SK-N-MC (cell line): ENCODE measurements at places on chromosomes 1 and 21.

GRCh38 chr1:245873883-245874671 lies 633.0 kb downstream of the SMYD3 start:
- DNase-seq: no peak

GRCh38 chr1:161913482-161914140 lies 110.1 kb downstream of the OLFML2B start:
- DNase-seq: no peak

DNA sequence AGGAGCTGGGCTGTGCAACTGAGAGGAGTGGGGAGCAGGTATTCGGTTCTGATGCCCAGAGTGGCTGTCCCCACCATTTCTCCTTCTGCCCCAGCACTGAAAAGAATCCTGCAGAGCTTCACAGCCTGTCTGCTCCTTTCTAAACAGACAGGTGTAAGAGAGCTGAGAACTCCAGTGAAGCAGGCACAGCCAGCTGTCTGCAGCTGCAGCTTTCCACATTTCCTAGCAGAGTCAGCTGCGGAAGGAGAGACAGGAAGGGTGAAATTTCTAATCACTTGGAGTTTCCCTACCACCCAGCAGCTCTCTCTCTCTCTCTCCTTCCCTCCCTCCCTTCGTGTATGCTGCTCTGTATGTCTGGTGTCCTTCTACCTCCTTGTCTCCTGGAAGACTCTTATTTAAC lies 40.5 kb upstream of the GJB5 start:
- DNase-seq: no peak

DNA sequence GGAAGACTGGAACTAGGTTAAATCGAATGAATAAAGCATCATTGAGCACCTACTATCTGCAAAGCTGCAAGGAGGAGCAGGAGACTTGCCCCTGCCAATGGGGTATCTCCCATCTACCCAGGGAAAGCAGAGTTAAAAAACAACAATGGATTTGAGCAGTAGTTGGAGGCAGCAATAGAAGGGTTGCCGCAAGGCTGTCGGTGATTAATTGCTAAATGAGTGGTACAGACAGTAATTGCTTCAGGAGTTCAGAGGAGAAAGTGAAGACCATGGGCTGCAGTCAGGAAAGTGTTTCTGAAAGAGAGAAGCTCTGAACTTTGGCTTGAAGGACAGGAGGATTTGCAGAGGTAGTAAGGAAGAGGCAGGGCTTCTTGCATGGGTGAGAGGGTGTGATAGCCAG lies 152.9 kb downstream of the ACTL8 start:
- DNase-seq: no peak

DNA sequence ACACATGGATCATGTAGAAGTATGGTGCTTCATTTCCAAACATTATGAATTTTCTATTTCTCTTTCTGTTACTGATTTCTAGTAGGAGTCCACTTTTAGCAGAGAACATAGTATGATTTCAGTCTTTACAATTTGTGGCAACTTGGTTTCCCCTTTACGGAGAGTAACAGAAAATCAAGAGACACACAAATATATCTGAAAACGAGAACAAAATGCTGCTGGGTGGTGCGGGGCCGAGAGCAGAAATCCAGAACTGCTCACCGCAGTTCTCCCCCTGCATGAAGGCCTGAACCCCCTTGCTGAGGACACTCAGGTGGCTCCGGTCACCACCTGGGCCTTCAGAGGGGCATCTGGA lies 94.5 kb upstream of the FMN2 start:
- DNase-seq: no peak

- no peak for DNase-seq
Measured at GRCh38 chr1:97943354-97943753, 22.5 kb upstream of the DPYD start.

- DNase-seq: no peak
Measured at GRCh38 chr1:192506741-192507155, 68.8 kb upstream of the RGS1 start.

GRCh38 chr1:36522461-36523229 lies 39.9 kb upstream of the CSF3R start:
- DNase-seq: no peak

DNA sequence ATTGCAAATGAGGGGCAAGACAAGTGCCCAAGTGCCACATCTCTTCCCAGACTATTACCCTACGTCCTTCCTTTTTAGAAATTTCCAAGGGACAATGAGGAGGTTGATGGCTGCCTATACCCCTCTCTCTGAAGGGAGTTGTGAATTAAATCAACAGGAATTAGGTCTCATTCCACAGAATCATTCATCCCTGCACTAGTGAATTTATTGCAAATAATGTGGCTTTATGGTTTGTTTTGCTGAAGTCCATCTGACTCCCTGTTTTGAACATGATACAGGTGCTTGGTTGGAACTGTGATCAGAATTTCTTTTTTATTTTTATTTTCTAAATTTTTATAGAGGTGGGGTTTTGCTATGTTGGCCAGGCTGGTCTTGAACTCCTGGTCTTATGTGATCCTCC lies 34.3 kb upstream of the THEM4 start:
- DNase-seq: no peak

GRCh38 chr1:45009956-45010854 lies 919 bp downstream of the HECTD3 start:
- DNase-seq: no peak

DNA sequence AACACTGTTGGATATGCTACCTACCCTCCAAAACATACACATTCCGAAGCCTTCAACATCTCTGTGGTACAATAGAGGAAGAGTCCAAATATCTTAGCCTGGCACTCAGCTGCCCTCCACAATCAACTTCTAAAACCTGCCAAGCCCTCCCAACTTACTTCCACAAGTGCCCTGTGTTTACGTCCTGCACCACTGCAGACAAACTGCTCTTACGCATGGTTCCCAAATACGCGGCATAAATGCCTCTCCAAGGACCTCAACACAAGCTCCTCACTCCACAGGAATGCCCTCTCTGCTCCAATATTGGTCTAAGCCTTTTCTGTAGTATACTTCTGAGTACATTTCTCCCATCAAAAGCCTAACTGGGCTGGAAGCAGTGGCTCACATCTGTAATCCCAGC lies 6.8 kb downstream of the AK2 start:
- DNase-seq: no peak

- no peak for DNase-seq
Measured at GRCh38 chr1:54011316-54012007, 6.5 kb downstream of the LDLRAD1 start.

DNA sequence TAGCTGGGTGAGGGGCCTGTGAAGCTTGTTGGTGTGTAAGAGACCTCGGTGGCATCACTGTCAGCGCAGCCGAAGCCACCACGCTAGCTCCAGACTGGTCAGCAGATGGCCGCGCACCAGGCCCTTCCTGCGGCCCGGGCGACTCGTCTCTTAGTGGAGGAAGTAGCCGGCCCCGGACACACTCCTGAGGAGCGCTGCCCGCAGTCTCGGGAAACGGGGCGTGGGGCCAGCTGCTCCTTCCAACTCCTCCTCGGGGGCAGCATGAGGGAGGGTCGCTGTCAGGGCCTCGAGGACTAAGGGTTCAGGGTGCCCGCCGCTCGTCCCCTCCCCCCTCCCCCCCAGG lies 20.4 kb downstream of the H3-3A start:
- no peak for DNase-seq

- no peak for DNase-seq
Measured at GRCh38 chr1:45679123-45679522, 7.2 kb downstream of the GPBP1L1 start.

DNA sequence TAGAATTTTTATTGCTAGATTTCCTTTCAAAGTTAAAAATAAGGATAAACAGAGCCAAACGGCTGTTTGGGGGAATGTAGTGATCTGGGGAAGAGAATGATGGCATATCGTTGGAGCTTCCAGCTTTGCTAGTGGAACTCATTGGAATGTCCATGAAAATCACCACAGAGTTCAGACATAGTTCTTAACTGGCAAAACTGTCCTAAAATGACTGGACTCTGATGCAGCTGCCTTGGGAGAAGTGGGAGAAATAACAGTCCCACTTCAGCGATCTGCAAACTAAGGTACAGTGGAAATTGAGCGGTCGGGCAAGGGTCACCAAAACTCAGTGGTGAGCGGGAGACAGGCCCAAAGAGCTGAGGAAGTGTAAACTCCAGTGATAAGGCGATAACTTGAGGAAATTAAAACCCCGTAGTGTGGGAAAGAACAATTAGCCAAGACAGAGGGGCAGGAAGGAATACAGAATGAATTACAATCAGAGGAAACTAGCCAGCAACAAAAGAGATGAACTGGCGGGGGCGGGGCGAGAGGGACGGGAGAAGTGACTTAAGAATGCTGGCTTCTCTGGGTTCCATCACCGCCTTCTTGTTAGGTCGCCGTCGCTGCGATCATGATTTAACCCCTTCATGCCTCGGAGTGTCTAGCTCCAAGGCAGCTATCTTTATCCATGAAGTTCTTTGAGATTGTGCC lies 89.8 kb upstream of the ARHGAP29 start:
- no peak for DNase-seq

GRCh38 chr1:51691920-51692319 lies 75.0 kb downstream of the OSBPL9 start:
- DNase-seq: no peak

- no peak for DNase-seq
Measured at GRCh38 chr1:216261631-216262030, 161.6 kb downstream of the USH2A start.

GRCh38 chr1:178531887-178532286 lies 19.0 kb downstream of the TEX35 start:
- no peak for DNase-seq

DNA sequence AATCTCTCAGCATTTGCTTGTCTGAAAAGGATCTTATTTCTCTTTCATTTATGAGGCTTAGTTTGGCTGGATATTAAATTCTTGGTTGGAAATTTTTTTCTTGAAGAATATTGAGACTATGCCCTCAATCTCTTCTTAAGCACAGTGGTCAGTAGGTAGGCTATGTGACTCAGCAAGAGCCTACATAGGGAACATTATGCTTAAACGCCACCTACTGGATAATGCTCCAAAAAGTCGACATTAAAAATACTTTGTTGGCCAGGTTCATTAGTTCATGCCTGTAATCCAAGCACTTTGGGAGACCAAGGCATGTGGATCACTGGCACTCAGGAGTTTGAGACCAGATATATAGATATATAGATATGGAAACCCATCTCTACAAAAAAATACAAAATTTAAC lies 678.0 kb upstream of the USP24 start:
- no peak for DNase-seq

DNA sequence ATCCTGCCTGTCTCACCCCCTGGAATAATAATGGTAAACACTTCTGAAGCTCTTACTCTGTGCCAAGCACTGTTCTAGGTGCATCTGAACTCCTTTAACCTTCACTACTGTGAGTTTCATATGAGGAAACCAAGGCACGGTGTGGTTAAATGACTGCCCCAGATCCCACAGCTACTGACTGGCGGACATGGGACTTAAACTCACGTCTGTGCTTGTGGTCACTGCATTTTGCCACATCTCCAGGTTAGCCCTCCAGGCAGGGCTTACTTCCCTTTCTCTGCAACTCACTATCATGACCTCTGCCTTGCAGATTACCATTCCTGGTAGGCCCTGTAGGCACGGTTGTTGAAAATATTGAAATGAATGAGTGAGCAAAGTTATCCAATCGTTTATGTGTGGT lies 83.4 kb downstream of the ADSS2 start:
- DNase-seq: no peak

- peak; percentile 51 for DNase-seq
Measured at GRCh38 chr1:176880955-176881595, 283.4 kb downstream of the ASTN1 start.

DNA sequence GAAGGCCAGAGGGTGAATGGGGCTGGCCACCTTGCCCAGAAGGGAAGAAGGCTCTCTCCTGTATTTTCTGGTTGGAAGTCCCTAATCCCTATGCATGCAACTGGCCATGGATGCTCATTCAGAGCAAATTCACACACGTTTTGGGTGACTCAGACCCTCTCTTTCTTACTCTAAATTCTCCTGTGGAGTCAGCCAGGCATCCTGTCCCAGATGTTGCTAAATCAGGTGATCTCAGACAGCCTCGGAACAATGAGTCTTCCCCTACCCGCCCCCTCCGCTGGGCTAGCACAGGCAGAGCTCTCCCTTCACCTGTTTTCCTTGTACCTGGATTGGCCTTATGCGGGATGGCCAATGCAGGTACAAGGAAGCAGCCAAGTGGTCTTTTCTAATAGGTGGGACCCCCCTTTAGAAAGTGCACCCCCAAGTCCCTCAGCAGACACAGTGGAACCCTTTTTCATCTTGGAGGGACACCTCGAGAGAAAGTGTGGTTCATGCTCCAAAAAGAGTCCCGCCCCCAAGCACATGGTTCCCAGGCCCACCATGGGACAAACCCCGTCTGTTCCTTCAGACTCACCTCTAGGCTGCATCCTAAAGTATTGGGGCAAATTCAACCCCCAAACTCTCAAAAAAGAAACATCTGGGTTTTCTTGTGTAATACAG lies 8.6 kb downstream of the S100A6 start:
- DNase-seq: no peak

DNA sequence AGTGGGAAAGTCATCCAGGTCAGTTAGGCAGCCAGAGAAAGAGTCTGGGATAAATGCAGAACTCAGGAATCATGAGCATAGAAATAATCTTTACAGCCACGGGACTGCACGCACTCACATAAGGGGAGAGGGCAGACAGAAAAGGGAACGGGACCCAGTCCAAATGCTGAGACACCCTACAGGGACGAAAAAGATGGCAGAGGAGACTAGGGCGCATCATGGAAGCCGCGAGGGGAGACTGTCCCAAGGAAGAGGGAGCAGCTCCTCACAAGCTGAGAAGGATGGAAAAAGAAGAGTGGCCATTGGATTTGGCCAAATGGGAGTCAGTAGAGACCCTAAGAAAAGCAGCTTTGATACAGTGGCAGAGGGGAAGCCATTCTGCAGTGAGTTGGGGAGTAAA lies 102.9 kb upstream of the TLR5 start:
- no peak for DNase-seq

DNA sequence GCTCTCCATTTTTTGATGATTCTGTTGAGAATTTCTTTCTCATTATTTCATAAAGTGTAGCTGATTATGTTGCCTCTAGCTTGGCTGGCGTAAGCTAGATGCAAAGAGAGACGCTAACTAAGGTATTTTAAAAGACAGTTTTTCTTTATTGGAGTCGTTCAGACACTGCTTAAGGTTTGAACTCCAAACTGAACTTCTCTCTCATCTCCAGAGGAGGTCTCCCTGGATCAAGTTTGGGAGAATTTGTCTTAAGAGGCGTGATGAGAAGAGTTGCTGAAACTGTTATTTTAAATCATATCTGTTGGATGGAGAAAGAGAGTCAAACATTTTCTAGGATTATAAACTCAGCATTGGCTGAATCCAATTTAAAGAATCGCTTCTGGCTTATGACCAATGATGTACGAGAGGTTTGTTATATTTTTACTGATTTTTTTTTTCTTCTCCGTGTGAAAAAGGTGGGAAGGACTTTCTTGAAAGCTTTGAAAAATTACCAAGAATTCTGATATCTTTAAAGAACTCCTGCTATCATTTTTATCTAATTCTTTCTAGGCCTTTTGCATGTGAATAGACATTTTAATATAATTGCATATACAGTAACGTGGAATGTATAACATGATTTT lies 34.0 kb downstream of the MAP3K7CL start:
- DNase-seq: no peak

GRCh38 chr1:47738560-47739182 lies 258.5 kb downstream of the TRABD2B start:
- no peak for DNase-seq
